NCI-H460 (cell line): ENCODE measurements at places on chromosomes 6 and 20. TPM values are rescaled to one million over a fixed set of nuclear protein-coding genes. Genes with fewer than 3 reads are reported as not detected.

DNA sequence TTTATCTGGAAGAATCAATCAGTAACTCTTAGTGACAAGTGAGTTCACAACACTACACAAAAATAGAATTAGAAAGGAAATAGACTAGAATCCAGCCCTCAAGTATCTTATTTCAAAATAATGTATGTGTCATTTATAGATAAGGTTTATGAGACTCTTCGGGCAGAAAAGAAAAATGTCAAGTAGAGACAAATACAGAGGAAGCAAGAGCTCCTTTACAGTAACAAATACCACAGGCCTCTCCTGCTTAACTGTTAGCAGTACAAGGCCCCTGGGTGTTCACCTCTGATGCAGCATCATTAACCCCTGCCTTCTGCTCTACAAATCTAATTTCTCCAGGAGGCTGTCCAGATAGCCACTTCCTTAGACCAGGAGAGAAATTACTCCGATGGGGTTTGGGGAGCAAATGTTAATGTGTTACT lies 76.7 kb downstream of the UBE3D start:
- DNase-seq = no peak

- no peak for DNase-seq
Observed at GRCh38 chr20:48722737-48723191, 105.0 kb downstream of the PREX1 start.

SERINC1 gene
- 80.1 and 94.1 TPM in 2 replicates for total RNA-seq

DNA sequence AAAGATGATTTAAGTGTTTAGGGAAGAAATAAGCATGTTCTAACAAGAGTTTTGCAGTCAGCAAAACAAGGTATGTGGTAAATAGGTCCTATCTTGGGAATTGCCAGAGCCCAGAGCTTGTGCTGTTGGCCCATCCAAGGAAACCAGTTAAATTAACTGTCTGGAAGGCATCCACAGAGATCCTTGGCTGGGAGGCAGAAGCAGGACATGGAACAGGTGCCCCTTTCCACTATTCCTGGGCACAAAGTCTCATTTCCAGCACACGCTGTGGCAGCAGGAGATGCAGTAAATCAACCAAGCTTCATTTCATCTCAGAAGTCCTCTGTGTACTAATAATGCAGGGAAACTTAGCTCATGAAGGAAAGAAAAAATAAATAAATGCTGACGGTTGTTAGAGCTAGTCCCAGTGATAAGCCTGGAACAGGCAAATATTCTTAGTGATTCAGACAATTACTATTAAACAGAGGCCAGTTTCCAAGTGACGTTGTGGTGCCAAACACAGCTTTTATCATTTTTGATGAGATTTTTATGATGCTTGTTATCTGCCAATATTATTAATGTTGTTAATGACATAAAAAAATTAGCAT lies 39.8 kb upstream of the SNAP25 start:
- DNase-seq = no peak

GRCh38 chr6:109760208-109760607 lies 69.1 kb downstream of the FIG4 start:
- DNase-seq = no peak

PAQR8 gene
- total RNA-seq = 0.74 and 1.1 TPM in 2 replicates

BMP6 gene
- 30.8 and 33.2 TPM in 2 replicates for total RNA-seq

DNA sequence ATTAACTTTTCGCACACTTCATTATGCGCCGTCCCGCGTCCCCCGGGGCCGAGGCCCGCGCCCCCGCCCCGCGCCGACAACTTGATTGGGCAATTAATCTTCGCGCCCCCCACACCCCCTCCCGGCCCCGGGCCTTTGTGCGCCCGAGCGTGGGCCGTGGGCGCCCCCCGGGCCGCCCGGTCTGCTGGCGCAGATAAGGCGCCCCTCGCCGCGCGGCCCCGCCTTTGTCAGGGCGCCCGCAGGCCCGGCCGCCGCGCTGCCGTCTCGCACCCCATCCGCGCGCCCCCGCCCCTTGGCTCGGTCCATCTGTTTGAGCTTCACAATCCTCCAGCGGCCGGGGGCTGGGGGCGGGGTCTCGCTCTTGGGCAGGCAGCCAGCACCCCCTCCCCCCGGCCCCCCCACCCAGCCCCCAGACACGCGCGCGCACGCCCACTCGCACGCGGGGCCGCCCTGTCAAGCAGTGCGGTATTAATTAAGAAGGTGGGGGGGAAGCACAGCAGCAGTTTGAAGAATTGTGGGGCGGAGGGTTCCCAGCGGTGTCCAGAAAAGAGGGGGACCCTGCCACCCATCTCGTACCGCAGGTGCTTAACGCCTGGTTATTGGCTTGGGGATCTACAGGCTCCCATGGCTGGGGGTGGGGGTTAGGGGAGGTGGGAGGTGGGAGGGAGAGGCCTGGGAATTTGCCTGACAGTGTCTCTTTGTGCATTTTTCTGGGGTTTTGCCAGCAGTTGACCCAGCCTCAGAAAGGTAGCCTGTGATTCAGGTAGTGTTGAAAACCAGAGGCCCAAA lies 34.6 kb upstream of the SCRT2 start:
- no peak for DNase-seq

- DNase-seq = no peak
Observed at GRCh38 chr6:1390133-1390945, 963 bp downstream of the FOXF2 start.

LTA gene
- total RNA-seq = not detected in 2 replicates

GRCh38 chr6:27092316-27092692 lies 155.2 kb upstream of the PRSS16 start:
- DNase-seq = no peak

TBX18 gene
- 7.8 and 11.8 TPM in 2 replicates for total RNA-seq

HCRTR2 gene
- total RNA-seq = not detected in 2 replicates

ADGB gene
- total RNA-seq = not detected in 2 replicates

DNA sequence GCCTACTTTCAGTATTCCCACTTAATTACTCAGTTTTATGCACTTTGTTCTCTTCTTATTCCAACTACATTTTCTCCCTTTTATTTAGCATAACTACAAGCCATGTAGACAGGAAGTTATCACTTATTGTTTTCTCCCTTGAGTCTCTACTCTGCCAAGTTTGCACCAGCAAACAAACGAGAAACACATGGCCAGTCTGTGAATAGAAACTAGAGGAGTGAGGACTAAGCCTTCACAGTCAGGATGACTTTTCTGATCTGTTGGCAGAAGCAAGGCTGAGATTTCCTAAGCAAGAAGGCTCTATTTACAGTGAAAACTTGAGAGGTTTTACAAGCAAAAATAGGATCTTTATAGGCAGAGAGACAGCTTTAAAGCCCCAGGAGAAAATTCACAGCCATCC lies 69.8 kb upstream of the TINAG start:
- DNase-seq = no peak

GRCh38 chr6:41505122-41506049 lies 40.8 kb upstream of the FOXP4 start:
- DNase-seq = peak; percentile 20

- DNase-seq = no peak
Observed at GRCh38 chr6:107574856-107575255, 84.9 kb downstream of the SOBP start.

DNA sequence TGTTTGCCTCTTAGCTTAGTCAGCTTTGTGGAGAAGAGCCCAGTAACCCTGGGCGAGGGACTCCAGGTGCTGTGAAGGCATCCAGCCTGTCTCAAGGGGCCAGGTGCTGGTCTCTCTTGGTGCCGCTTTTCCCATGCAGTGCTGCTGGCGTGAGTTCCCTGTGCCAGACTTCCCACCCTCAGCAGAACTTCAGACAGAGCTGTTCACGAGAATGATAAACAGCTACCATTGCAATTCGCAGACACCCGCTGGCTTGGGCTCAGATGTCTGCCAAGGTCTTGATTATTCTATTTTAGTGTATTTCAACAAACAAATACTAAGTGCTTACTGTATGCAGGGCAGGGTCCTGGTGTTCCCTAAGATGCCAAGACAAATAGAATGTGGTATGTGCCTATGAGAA lies 57.7 kb downstream of the RNF217 start:
- no peak for DNase-seq

OVOL2 gene
- total RNA-seq = not detected in 2 replicates

LRFN2 gene
- total RNA-seq = not detected in 2 replicates

VIP gene
- not detected in 2 replicates for total RNA-seq

DNA sequence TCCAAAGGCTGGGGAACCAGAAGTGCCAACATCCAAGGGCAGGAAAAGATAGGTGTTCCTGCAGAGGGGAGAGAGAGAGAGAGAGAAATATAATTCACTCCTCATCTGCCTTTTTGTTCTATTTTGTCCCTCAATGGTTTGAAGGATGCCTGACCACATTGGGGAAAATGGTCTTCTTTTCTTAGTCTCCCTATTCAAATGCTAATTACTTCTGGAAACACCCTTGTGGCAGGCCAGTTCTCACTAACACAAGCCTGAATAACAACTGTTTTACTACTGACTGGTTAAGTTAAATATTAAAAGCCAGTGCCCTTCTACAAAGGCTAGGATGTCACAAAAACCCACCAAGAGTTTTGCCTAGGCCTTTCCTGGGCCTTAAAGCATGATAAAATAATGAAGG lies 425.4 kb upstream of the HTR1E start:
- DNase-seq = no peak

GRCh38 chr20:1831606-1832005 lies 63.6 kb upstream of the SIRPA start:
- DNase-seq = no peak

- no peak for DNase-seq
Observed at GRCh38 chr6:55208478-55209458, 34.5 kb downstream of the HCRTR2 start.

TNXB gene
- 22.2 and 24.6 TPM in 2 replicates for total RNA-seq

DNA sequence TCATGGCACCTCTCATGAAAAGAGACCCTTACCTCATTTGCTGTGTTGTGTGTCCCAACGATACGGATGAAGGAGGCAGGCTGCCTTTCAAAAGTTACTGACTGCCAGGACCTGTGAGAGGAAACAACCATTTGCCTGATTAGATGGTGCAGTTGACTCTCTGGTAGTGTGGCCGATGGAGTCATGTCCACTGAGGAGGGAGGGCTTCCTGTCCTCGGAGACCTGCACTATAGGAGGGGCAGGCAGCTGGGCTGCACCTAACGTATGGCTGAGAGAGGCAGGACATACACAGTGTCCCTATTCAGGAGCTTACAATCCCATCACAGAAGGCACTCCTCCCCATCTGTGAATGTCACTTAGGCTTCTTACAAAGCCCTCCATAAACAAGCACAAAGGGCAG lies 373.0 kb downstream of the ZFAND3 start:
- no peak for DNase-seq

GRCh38 chr20:37669062-37669772 lies 24.6 kb upstream of the CTNNBL1 start:
- DNase-seq = no peak

DNA sequence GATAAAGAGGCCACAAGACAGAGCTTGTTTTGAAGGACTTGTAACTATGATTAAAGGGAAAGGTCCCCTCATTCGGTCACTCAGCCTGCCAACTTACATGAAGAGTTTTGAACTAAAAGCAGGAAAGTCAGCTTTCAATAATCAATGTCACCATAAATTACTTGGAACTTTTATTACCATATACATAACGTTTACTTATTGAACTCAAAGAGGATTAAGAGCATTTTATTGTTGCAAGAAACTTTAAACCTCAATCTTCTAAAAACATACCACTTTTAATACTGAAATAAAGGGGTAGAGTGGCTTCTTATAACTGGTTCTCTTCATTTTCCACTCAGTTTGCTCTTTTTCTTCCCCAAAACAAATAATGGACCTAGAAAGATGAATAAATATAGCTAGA lies 65.1 kb downstream of the CNKSR3 start:
- no peak for DNase-seq

FAM162B gene
- 0.32 TPM in 1 of 2 replicates, not detected in the other for total RNA-seq

- no peak for DNase-seq
Observed at GRCh38 chr20:50717974-50718761, 13.2 kb upstream of the PARD6B start.
